ENCODE measurements at places on chromosomes 2 and 18.

DNA sequence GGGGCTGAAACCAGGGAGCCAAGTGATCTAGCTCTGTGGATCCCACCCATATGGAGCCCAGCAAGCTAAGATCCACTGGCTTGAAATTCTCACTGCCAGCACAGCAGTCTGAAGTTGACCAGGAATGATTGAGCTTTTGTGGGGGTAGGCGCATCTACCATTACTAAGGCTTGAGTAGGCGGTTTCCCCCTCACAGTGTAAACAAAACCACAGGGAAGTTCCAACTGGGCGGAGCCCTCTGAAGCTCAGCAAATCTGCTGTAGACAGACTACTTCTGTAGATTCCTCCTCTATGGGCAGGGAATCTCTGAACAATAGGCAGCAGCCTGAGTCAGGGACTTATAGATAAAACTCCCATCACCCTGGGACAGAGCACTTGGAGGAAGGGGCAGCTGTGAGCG lies 96.7 kb downstream of the CCDC148 start:
- DNase-seq = no peak

DNA sequence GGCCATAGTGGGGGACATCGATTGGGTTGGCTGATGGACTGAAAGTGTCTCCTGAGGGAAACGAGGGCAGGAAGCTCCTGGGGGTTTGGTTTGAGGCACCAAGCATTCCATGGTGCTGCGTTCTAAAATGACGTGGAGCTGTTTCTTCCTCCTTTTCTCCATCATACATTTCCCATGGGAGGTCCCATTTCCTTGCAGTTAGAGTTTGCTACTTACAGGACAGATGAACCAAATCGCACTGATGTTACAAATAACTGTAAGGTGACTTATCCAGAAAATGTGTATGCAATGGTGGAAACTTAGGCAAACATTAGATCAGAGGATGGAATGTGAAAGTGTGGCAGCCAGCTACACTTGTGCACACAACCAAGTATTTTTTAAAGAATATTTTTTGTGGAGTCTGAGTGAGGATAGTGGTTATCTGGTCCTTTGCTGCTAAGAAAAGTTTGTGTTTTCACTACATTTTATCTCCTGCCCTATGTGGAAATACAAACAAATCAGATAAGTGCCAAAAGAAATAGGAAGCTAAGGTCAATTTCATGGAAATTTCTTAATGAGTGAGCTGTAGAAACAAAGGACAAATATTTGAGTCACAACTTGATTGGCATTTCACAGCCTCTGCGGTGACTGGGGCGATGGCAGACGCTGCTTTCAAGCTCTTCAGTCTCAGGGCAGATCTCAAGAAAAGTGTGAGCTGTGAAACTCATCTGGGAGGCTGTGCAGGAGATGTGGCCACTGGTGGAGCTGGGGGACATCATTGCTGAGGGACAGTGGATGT lies 256.2 kb downstream of the TSN start:
- DNase-seq = no peak

DNA sequence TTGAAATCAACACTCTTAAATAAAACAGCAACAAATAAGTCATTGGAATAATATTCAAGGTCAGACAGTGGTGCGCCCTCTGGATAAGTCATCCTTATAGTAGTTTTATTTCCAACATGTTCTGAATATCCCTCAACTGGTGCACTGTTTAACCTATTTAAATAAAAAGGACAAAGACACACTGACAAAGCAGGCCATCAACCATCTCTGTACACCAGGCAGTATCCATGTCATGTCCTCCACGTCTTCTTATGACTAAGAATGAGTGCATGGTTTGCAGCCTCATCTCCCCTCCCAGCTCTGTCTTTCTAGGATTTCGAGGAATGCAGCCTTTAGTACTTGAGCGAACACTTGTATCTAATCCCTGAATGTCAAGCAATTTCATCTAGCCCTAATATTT lies 42.4 kb downstream of the ST3GAL5 start:
- no peak for DNase-seq

DNA sequence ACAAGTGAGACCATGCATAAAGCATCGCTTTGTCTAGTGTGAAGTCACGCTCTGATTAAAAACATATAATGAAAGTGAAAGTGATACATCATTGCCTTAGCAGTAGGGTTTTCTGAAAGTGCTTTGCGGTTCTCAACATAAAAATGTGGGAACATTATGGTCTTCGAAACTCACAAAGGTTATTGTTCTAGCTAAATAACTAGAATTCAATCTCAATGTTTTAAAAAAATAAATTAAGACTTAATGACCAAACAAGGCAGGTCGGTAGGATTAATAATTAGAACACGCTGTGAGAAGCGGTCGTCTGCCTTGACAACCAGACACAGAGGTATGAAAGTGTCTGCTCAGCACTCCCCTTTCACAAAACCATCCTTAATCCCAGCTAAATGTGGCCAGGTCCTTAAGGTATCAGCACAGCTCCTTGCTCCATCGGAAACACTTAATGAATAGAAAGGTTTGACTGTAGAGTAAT lies 42.2 kb downstream of the KLHL14 start:
- DNase-seq = no peak

DNA sequence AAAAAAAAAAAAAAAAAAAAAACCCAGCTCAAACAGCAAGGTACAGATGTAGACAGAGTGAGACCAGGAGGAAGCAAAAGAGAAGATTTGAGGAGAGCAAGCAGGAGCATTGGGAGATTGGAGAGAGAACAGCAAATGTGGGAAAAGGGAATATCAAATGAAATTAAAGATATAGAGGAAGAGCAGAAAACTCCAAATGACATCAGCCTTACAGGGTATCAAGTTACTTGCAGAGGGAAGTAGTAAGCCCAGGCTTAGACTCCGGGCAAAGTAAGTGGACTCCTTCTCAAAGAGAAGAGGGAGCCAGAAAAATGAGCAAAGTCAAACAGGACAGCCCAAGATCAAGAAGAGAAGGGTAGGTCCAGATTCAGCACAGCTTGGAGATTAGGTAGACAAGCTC lies 93.3 kb upstream of the PPP1CB start:
- DNase-seq = no peak

DNA sequence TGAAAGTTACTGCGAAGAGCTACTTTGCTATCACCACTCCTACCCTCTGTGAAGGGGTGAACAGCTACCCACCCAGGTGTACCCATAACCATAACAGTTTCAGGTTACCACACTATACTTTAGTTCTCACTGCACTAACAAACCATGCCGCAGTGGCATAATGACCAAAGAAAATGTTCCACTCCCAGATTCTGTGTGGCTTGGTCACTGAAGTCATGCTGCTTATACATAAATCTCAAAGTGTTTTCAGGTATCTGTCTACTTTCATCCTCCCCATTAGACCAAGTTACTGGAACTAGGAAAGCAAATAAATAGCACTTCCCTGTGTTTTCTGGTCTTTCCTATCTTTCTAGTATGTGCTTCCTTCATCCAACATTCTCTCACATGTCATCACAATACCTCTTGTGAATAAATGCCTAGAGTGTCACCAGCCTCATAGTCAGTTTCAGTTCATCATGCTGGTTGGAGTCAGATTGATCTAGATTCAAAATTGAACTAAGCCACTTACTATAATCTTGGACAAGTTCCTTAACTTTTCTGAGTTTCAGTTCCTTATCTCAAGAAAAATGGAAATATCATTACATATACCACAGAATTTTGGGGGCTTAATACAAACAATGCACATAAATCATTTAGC lies 293.6 kb downstream of the FSIP2 start:
- no peak for DNase-seq

DNA sequence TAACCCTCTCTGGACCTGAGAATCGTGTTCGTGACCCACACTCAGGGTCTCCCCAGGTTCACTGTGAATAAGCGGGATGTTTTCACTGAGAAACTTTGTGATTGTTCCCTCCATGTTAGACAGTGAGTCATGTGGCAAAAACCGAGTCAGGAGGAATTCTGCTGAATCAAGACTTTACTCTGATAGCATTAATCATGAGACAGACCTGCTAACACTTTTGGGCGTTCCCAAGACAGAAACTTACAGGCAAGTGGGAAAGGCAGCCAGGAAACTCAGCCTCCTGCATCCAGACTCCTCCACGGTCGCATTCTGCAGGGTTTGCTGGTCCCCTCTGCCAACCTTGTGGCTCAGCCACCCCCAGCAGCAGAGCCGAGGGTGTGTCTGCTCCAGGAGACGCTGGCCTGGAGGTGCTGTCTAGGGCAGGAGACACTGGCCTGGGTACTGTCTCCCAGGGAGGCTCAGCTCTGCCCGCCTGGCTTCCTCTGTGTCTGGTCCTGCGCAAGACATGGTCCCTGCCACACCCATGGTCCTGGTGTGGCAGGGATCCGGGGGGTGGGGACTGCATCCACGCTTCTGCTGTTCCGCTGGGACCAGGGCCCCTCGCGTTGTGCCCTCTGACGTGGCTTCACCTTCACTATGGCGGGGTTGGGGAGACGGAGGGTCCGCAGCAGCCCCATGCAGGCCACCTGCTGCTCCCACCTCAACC lies 177.4 kb downstream of the TWIST2 start:
- no peak for DNase-seq

DNA sequence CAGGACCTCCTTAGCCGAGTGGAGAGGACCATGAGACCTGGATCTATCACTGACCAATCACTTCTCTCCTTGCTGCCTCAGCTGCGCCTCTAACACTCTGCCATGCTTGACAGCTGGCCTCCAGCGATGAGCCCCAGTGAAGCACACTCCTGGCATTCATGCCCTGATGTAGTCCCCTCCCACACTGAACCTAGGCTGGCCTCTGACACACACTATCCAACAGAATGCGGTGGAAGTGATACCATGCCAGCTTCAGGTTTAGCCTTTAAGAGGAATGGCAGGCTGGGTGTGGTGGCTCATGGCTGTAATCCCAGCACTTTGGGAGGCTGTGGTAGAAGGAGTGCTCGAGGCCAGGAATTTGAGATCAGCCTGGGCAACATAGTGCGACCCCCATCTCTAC lies 73.7 kb upstream of the LAPTM4A start:
- DNase-seq = no peak

DNA sequence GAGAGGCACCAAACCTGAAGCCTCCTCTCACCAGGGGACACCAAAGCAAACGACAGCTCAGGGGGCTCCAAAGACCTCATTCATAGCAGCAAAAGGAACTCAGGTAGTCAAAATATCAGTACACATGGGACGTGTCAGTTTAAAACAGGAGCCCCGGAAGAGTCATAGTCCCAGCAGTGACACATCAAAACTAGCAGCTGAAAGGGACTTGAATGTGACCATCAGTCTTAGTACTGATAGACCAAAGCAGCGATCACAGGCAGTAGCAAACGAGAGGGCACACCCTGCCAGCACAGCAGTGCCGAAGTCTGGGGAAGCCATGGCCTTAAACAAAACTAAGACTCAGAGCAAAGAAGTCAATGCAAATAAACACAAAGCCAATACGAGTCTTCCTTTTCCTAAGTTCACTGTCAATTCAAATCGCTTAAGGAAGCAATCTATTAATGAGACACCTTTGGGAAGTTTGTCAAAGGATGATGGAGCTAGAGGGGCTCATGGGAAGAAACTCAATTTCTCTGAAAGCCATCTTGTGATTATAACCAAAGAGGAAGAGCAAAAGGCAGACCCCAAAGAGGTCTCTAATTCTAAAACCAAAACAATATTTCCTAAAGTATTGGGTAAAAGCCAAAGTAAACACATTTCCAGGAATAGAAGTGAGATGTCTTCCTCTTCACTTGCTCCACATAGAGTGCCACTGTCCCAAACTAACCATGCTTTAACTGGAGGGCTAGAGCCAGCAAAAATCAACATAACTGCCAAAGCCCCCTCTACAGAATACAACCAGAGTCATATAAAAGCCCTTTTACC lies 1.2 kb downstream of the GALNT5 start:
- no peak for DNase-seq

DNA sequence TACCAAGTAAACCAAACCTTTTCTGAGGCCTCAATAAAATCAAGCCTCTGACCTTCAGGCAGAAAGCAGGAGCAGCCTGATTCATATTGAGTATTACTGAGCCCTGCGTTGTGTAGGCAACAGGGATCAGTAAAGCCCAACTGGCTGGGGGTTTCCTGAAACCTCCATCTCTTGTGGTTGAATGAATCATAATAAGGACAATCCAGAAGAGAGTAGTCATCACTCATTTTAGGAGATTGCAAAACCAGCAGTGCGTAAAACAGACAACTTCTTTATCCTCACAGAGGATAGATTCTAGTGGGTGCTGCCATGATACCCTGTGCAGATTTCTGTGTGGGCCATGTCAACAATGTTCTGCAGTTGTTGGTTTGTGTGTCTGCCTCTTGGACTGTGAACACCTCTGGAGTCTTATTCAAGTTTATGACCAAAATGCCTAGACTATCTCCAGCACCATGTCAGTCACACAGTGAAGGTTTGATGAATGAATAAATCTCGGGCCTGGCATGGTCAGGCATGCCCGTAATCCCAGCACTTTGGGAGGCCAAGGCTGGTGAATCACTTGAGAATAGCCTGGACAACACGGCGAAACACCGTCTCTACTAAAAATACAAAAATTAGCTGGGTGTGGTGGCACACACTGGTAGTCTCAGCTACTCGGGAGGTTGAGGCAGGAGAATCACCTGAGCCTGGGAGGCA lies 51.8 kb upstream of the RAB27B start:
- DNase-seq = peak; percentile 34

DNA sequence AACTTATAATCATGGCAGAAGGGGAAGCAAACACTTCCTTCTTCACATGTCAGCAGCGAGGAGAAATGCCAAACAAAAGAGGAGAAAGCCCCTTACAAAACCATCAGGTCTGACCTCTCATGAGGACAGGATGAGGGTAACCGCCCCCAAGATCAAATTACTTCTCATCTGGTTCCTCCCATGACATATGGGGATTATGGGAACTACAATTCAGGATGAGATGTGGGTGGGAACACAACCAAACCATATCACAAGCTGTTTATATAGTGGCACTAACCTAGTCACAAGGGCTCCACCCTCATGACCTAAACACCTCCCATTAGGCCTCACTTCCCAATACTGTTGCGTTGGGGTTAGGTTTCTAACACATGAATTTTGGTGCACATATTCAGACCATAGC lies 110.0 kb downstream of the OSBPL6 start:
- no peak for DNase-seq

- DNase-seq = no peak
Observed at GRCh38 chr2:69572641-69573040, 70.9 kb downstream of the AAK1 start.

GRCh38 chr2:26503231-26503880 lies 25.4 kb upstream of the OTOF start:
- DNase-seq = peak; percentile 92

DNA sequence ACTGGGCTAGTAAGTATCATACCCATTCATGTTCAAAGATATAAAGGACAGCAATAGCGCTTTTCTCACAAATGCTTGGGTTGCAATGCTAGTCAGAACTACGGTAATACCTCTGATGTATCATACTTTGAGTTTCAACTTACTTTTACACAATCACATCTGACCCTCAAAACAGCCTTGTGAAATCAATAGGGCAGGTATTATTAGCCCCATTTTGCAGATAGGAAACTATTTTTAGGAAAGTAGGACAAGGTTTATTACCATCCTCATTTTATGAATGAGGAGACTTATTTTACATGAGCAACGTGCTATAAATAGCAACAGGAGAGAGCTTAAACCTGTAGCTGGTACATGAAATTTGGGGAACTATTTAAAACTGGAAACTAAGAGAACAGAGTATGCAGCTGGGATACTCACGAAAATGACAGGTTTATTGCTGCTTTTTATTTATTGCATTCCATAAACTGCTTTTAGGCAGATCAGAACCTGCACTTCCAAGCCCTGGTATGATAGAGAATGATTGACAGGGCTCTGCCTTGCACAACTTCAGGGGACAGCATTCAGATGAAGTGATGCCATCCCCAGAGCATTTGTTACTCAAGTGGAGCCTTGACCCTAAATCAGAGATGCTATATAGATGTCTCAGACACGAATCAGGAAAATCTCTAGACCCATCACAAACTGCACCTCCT lies 42.4 kb upstream of the PPM1B start:
- DNase-seq = no peak

GRCh38 chr2:5849562-5849961 lies 157.4 kb downstream of the SOX11 start:
- DNase-seq = no peak

All from activated T-cell treated with anti-CD3 and anti-CD28 coated beads, Interleukin-2, amount 50 U/mL, for 48 hours (primary cell).